ENCODE measurements at places on chromosomes 13 and 19. TPM values are rescaled to one million over a fixed set of nuclear protein-coding genes. Genes with fewer than 3 reads are reported as not detected.

DNA sequence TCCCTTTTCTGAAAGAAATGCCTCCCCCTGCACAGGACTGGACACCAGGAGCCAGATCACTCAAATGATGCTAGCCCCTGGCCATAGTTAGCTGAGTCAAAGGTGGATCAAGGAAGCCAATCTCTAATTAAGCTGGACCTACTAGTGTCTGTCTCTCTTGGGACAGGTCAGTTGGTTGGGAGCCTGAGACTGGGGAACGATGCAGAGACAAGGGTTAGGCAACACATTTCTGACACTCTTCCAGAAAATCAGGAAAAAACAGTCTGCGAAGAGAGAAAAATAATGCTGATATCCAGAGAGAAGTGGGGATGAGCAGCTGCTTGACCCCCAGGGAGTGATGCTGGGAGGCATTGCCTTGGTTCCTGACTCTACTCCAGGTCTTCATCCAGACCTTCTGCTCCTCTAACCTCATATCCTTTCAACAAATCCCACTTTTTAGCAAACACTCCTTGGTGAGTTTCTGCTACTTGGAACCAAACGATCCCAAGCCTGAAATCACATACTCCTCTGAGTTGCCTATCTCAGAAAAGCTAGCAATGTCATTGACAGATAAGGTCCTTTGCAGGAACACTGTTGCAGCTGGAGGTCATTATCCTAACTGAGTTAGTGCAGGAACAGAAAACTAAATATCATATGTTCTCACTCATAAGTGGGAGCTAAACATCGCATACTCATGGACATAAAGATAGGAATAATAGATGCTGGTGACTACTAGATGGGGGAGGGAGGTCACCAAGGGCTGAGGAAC is 369.7 kb downstream of the COG6 start:
- no peak for DNase-seq

ZNF549 gene
- 14.8 TPM for total RNA-seq

GRCh38 chr19:35712567-35713505 is 5.0 kb upstream of the KMT2B start:
- DNase-seq: no peak

GRCh38 chr13:48175185-48175584 is 57.8 kb upstream of the ITM2B start:
- no peak for DNase-seq

CYP2F1 gene
- total RNA-seq: not detected

SULT2A1 gene
- total RNA-seq: 0.90 TPM

DNA sequence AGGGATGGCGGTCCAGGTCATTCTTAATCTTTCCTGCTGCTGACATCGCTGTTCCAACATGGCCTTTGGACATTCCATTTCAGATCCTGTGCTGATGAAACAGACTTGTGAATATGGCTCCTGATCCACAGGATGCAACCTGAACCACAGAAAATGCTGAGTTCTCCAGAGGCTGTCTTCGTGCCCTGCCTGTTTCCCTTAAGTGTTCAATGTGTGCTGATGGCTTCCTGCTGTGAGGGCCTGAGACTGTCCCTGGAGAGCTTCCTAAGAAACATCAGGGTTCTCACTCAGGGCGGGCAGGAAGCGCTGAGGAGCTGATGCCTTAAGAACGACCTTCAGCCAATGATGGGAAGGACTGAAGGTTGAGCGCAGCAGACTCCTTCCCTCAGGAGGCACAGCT is 909.4 kb downstream of the UQCRFS1 start:
- no peak for DNase-seq

CAPN12 gene
- total RNA-seq: 1.4 TPM

DIS3 gene
- 42.6 TPM for total RNA-seq

- no peak for DNase-seq
Observed at GRCh38 chr13:40017662-40018262, 362.3 kb downstream of the COG6 start.

DNA sequence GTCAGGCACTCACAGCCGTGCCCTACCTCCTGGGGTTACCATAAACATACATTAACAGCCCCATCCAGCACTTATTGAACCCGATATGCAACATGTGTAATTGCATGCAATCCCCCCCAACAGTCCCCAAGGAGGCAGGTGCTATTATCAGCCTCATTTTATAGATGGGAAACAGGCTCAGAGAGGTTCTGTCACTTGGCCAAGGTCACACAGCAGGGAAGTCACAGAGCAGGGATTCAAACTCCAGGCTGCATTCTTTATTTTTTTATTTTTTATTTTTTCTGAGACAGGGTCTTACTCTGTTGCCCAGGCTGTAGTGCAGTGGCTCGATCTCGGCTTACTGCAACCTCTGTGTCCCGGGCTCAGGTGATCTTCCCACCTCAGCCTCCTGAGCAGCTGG is 38.4 kb upstream of the TNFAIP8L1 start:
- DNase-seq: no peak

ARRDC2 gene
- 7.5 TPM for total RNA-seq

DNA sequence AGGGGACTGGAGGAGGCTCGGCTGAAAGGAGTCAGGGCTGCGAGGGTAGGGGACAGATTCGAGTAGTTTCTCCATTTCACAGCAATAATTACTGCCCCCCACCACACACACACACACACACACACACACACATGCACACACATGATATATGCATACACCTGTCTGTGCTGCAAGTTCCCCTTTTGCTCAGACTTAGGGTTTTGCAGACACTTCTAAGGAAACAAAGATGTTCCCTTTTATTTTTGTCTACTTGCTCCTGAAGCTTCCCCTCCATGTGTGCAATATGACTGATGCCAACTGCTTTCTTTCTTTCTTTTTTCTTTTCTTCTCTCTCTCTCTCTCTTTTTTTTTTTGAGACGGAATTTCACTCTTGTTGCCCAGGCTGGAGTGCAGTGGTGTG is 13.4 kb downstream of the MBD3L2B start:
- no peak for DNase-seq

NDFIP2 gene
- 49.3 TPM for total RNA-seq

FAM216B gene
- total RNA-seq: not detected
